GM23338 (cell line): ENCODE measurements at places on chromosomes 7 and 10.

- no peak for DNase-seq
Observed at GRCh38 chr10:124734311-124735166, 9.6 kb downstream of the FAM53B start.

DNA sequence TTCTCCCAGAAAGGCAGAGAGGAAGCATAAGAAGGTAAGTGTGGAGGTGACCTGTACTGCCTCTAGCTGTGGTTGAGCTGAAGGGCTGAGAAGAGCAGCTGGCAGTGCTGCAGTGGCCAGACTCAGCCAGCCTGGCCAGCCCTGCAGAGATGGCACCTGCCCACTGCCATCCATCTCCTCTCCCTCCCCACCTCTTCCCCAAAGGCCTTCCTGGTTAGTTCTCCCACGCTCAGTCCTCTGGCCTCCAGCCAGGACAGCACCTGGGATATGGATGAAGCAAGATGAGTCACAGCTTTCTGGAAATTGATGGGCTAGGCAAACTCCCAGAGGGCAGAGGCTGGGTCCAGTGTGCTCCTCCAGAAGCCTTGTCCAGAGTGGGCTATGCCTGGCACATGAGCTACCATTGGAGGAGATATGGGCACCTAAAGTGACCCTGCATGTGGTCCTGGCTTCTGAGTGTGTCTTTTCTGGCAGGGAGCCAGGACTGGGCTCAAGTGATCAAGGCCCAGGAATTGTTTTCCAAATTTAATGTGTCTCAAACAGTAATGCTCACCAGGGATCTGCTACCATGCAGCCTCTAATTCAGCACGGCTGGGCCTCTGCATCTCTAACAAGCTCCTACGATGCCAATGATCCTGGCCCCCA lies 81.0 kb upstream of the CACUL1 start:
- DNase-seq = no peak

DNA sequence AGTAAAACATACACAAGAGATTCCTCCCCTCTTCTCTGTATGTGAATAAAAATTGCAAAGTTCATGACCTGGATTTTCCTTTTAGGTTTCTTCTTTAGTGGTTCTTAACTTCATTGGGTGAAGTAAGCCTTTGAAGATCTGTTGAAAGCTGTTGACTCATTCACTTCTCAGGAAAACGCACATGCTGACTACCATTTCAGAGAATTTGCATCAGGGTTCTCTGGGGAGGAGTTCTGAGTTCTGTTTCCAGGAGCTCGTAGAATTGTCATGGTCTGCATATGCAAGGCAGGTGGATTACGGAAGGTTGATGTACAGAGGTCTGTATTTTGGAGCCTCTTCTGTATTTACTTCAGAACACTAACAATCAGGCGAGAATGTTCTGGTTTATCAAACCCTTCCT lies 962 bp upstream of the SLC26A4 start:
- no peak for DNase-seq

GRCh38 chr7:127186686-127187085 lies 66.1 kb downstream of the GRM8 start:
- no peak for DNase-seq

DNA sequence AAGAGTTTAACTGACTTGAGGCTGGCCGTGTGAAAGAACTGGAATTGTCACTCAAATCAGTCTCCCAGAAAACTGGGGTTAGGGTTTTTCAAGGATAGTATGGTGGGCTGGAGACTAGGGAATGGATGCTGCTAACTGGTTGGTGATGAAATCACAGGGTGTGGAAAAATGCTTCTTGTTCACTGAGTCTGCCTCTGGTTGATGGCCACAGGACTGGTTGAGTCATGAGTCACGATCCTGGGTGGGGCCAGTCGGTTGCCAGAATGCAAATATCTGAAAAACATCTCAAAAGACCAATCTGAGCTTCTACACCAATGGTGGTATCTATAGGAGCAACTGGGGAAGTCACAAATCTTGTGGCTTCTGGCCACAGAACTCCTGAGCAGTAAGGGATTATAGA lies 16.3 kb upstream of the BAMBI start:
- no peak for DNase-seq

DNA sequence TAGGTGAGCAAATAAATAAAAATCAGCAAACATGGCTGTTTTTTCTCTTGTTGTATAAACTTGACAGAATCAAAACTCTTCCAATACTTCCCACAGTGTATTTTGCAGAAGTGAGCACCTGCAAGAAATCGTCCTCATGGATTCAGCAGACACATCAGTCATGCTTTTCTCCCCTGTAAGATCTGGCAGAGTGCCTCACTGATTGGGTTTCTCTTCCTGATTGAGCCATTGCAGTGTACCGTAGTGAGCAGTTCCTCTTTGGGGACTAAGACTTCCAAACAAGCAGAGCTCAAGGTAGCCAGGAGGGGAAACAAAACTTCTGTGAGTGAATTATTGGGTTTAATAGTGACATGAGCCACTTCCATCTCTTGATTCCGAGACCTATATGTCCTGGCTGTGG lies 2.2 kb upstream of the CCDC3 start:
- no peak for DNase-seq

DNA sequence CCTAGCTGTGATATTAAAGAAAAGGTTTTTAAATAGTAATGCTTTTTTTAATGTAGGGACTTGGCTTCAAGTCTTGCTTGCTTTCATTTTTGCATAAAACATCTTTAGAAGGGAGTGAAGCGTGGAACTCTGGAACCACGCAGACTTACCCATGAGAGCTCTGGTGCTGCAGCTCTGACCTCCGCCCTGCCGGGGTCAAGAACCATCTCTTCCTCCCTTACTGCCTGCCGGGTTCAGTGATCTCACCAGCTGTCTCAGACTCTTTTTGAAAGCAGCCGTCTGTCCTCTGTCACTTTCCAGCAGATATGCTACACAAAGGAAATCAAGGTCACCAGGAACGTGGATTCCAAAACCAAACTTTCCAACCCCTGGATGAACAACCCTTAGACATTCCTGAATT lies 353.8 kb downstream of the GPR37 start:
- no peak for DNase-seq

DNA sequence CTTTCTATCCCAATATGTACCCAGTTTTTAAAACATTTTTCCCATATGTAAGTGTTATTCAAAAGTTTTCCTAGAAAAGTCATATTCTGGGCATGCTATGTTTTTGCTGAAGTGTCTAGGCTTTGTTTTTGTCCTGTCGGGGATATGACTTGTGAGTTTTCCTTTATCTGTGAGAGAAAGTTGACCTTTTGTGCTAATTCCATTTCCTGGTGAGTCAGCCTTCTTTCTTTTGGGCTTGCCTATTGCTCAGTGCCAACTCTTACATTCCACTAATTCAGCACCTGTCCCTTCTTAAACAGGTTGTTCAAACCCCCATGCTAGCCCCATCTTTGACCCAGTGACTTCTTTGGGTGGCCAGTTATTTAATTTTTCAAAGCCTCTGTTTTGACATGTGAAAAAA lies 146.2 kb downstream of the AHR start:
- DNase-seq = no peak

GRCh38 chr7:3176112-3177000 lies 124.7 kb upstream of the SDK1 start:
- DNase-seq = peak; percentile 74

GRCh38 chr7:17299483-17299991 lies 1.1 kb downstream of the AHR start:
- peak; percentile 12 for DNase-seq

DNA sequence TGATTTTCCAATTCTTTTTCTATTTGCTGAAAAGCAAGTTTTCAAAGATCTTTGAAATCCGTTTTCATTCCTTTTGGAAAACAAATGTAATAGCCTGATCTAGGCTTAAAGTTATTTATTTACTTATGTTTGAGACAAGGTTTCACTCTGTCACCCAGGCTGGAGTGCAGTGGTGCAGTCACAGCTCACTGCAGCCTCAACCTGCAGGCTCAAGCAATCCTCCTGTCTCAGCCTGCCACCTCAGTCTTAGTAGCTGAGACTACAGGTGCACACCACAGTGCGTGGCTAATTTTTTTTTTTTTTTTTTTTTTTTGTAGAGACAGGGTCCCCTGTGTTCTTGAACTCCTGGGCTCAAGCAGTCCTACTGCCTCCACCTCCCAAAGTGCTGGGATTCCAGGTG lies 4.6 kb downstream of the ST7 start:
- DNase-seq = no peak

- peak; percentile 97 for DNase-seq
Observed at GRCh38 chr10:63515002-63515763, 6.0 kb upstream of the REEP3 start.
